ENCODE measurements at places on chromosomes 2 and 18.

GRCh38 chr2:45806563-45807358 lies 155.3 kb downstream of the PRKCE start:
- no peak for DNase-seq

GRCh38 chr2:237866101-237866621 lies 6.7 kb downstream of the RAMP1 start:
- DNase-seq = no peak

DNA sequence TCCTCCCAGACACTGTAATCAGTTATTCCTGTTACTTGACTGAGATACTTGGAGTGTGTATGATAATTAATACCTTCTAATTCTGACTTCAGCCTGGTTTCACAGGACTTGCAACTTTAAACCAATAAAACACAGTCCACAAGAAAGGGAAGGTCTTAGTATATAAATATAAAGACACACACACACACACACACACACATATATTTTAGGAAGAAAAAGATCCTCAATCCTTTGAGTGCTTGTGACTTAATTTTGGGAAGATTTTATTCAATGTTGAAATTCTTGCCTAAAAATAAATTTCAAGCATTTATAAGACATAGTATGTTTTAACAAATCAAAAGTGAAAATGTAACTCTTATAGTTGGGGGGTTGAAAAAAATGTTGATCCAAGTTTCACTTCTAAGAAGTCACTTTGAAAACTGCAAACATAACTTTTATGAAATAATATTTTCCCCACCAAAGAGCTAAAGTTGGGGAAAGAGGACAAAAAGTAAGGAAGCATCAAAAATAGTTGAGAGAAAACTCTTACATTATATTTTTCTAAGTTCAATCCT lies 824 bp upstream of the VPS54 start:
- DNase-seq = no peak

DNA sequence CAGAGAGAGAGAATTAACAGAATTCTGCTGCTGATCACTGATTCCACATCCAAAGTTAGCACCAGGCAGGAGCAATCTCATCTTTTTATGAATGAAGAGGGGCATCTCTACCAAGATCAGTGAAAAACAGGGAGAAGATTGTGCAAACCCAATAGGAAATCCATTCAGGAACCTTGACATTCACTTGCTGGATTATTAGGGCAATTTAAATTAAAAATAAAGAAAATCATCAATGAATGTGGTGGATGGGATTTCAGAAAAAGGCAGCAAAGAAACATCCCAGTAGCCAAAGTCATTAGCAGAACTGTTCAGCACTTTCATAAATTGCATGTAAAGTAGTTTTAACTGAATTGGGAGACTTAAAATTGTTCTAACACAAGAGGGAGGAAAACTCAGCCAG lies 423.2 kb downstream of the TGIF1 start:
- no peak for DNase-seq

GRCh38 chr18:986051-986450 lies 81.4 kb downstream of the ADCYAP1 start:
- DNase-seq = no peak

DNA sequence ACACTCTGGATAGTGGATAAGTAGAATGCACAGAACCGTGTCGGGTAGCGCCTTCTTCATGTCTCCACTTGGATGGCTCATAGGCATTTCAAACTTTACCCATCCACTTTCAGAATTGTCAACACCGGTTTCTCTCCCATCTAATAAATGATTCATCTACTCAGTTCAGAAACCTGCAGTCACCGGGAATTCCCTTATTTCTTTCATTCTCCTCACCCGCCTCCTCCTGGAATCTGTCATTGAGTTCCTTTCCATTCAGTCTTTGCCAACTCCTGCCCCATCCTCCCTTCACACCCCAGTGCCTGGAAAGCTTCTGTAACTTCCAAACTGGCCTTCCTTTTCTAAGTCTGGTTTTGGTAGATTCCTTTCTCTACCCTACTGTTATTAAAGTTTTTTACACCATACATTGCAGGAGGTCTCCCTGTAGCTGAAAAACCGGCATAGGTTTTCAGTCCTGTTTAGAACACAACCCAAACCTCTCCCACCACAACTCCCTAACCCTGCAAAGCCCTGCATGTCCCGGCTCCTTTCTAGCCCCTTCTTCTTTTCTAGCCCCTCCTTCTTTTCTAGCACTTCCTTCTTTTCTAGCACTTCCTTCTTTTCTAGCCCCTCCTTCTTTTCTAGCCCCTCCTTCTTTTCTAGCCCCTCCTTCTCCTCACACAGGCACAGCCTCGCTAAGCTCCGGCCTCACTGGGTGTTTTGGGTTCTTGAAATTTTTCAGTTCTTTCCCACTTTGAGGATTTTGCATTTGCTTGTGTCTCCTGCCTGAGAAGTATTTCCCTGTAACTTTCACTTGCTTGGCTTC lies 133.9 kb upstream of the KLHL14 start:
- DNase-seq = no peak

DNA sequence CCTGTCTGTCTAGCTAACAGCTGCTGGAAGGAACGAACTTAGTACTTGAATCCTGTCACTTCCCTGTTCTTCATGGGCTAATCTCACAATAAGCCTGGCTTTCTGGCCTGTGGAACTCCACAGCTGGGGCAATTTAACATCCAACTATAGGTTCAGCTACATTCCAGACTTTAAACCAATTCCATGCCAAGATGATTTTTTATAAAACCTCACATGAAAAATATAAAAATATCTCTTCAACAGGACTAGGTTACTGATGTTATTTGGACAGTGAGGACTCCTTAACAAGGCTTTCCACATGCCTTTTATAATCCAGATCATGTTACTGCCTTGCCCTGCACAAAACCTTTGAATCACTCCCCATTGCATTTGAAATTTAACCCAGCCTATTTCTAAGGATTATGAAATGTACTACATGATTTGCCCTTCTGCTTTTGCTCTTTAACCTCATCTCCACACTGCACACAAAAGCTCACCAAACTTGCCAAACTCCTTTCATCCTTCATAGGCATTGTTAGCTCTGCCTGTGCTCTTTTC lies 863.2 kb upstream of the CHAC2 start:
- DNase-seq = no peak

DNA sequence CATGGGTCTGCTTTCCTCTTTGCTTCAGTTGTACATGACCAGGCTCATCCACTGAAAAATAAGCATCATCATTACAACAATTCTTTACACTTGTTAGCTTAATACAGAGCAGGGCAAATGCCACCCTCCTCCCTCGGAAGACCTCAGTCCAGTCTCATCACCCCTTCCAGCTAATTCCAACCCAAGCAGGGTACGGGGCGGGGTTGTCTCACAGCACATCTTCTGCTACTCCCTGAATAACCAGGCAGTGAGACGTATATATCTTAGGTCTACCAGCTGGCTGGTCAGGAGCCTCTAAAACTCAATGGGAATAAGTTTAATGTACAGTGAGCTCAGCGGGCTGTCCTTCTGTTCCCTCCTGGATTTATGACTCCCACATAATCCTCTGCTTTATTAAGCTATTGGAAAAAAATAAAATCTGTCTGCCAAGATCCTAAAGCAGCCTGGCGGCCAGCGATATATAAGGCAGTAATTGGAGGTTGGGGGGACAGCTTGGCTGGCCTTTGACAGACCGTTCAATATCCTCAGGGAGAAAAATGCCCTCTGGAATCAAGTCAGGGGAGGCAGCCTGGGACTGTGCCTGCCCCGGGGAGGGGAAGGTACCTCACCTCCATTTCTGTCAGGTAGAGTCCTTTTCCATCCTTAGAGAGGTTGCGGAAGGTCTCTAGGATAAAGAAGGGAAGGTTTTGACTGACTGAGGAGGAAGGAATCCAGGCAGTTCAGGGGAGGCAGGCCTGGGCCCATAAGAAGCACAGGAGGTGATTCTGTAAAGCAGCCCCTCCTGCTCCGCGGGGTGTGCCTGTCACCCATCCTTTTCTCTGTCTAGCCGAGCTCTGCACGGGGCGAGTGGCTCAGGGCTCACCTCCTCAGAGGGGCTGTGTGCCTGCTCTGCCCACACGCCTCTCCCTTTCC lies 76.3 kb downstream of the CAPN13 start:
- DNase-seq = no peak

DNA sequence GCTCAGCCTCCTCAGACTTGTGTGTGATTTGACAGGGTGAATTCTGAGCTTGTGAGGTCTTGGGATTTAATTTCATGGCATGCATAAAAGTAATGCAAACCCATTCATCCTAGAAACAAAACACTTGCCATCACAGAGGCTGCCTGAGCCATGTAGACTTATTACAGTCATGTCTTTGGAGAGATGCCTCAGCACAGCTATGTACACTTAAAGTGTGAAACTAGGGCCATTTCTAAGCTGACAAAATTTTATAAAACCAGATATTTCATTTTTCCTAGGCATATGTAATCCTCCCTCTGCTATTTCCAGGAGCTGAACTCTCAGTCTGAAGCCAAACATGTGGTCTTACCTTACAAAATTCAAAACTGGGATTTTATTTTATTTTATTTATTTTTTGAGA lies 322.2 kb upstream of the SPHKAP start:
- no peak for DNase-seq

GRCh38 chr2:147468963-147469362 lies 375.9 kb upstream of the ACVR2A start:
- no peak for DNase-seq

GRCh38 chr2:237901932-237902850 lies 42.8 kb downstream of the RAMP1 start:
- DNase-seq = no peak

DNA sequence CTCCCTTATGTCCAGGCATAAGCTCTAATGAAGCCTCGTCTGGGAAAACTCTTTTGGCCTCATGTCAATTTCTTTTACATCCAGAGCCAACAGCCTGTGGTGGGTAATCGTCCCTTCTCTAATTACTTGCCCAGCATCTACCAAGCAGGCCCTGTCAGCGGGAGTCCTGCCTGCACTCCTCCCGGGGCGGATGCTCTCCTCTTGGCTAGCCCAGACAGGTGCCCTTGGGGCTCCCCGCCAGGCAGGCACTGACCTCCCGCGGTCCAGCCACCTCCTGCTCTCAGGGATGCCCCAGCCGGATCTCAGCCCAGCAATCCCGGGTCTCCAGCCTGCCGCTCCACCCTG lies 74.2 kb downstream of the NCAPH start:
- DNase-seq = no peak

- DNase-seq = no peak
These were observed 495 bp upstream of the TTC32 start for GRCh38 chr2:19902216-19902740.

DNA sequence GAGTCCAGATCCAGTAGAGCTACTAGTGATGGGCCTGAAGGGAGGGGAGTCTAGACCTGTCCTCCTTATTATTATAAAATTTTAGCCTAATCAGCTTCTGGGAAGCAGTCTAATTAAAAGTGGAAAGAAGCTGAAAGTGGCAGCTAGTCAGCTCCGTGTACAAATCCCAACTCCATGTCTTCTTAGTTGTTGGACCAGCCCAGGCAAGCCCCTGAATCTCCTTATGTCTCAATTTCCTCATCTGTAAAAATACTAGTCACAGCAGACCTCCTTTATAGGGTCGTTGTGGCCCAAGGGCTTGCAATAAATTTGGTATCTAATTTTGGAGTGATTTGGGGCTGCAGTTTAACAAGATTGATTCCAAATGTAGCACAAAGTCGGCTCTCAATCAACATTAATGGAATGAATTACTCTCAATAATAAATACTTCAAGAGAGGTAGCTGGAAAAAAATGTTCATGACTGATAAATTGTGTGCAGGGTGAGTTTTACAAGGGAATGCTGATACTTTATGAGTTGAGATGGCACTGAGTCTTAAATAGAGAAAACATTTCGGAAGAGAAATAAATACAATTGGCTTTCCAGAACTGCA lies 118.3 kb upstream of the NDUFV2 start:
- no peak for DNase-seq

- DNase-seq = no peak
These were observed 35.4 kb downstream of the CAB39 start for GRCh38 chr2:230748087-230748486.

DNA sequence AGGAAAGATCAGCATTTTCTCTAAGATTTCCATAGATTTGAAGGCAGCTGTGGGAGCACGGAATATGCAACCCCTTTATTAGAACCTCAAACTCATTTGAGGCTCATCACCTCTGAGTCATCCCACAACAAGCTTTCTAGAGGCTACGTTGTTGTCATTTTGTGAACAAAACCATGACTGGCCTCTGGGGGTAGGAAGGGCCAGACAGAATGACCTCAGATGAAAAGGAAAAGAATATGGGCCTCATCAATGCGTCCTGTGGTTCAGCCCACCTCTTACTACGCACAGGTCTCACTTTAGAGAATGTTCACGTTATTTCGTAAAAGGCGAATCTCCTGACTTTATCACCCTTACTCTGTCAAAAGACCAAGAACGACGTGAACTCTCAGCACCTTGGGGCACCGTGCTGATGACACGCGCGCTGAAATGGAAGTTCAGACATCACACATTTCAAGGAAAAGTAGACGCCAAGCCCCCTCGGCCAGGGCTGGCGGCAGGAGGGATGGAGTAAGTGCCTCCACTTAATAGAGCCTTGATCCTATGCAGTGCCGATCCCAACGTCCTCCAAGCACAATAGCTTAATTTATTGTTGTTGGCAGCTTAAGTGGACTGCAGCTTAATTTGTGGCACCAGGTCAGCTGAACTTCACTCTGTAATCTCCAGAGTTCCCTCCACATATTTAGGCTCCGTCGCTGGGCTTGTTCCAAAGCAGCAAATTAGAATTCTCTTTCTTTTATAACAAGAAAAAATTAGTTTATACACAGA lies 208.3 kb downstream of the EIPR1 start:
- DNase-seq = no peak

DNA sequence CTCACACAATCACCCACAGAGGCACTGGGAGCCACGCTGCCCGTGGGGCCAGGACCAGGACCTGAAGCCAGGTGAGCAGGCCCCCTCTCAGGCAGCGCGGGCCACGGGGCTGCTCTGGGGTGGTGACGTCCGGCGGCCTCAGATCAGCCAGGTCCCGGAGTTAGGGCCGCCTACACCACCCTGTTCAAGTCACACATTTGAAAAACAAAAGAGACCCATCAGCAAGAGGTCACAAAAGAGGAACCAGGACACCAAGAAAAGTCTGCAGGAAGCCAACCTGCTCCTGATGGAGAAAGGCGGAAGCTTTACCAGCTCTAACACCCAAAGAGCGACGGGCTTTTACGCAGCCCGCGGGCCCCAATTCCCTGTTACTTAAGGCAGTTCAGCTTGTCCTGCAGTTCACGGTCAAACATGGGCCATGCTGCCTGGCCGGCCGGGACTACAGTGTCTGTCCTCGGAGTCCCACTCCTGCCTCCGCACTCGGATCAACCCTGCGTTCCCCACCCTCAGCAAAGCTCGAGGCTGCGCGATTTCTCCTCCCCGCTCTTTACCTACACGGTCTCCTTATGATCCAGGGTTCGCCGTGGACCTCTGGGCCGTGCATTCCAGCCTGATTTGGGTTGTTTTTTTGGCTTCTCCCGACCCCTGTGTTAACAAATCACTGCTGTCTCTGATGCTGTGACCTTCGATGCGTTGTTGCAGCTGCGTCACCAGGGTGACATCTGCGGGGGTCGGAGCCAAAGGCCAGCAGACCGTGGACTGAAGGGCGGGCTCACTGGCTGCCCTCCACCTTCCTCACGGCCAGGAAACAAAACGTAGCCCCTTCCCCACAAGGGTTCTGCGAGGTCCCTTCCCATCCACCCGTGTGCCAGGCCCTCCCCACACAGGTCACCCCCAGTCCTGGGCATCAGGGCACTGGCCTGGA lies 31.0 kb downstream of the SNORC start:
- DNase-seq = no peak

- DNase-seq = no peak
These were observed 3.1 kb downstream of the MLPH start for GRCh38 chr2:237490009-237490711.

GRCh38 chr18:76397631-76398030 lies 97.4 kb downstream of the ZNF516 start:
- DNase-seq = no peak

GRCh38 chr18:3665204-3665603 lies 215.2 kb downstream of the TGIF1 start:
- DNase-seq = no peak

- no peak for DNase-seq
These were observed 93.5 kb upstream of the KIF5C start for GRCh38 chr2:148781544-148781943.
